ENCODE measurements at places on chromosomes 12 and 14.
A peak's percentile ranks its signal among the peaks of the same experiment; 100 is the strongest.

DNA sequence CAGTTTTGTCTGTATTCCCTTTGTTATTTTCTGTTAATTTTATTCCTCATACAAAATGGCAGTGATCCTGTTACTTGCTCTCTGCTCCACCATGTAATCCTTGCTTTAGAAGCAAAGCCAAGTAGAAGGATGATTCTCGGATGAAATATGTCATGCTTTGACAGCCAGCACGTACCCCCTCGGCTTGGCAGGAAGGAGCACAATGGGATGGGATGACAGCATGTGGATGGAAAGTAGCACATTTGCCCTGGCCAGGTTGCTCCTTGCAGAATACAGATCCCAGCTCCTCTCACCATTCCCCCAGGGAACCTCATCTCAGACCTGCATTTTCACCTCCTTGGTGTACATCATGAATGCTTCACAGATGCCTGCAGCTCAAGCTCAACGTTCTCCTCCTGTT lies 35.1 kb upstream of the ATF1 start:
- no peak for DNase-seq

- no peak for DNase-seq
These were observed 355.9 kb downstream of the TMTC2 start for GRCh38 chr12:83042441-83043200.

DNA sequence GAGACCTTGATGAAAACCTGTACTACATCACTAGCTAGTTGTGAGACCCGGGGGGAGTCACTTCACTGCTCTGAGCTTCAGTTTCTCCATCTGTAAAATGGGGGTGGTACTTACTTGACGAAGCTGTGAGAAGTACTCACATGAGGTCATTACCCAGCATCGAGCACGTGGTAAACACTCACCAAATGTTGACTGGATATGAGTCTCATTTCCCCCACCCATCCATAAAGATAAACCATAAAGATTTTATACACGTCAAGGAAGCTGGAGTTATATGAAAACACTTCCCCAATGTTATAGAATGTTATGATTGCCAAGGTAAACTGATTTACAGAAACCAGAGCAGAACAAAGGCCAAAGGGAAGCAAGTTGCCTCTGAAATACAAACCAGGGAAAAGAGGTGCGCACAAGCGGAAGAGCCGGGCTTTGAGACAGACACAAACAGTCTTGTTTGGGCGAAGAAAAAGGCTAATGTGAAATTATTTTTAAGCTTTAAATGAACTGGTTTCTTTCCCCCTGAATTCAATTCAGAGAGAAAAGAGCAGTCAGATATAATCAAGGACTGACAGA lies 536.8 kb downstream of the MED13L start:
- DNase-seq: no peak

DNA sequence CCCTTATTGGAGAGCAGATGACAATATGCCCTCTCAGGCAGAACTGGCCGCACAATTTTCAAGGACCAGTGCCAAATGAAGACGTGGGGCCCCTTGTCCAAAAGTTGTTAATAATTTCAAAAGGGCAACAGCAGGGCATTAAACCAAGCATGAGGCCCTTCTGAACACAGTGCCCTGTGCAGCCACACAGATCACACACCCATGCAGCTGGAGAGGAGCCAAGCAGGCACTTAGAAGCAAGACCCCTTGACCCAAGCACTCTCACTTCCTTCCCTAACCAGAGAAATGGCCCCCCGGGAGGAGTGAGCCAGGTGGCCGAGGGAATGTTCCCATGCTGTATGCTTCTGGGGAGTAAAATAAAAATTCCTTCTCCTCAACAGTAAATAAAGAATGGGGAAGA lies 114.0 kb upstream of the TMPO start:
- DNase-seq: no peak

DNA sequence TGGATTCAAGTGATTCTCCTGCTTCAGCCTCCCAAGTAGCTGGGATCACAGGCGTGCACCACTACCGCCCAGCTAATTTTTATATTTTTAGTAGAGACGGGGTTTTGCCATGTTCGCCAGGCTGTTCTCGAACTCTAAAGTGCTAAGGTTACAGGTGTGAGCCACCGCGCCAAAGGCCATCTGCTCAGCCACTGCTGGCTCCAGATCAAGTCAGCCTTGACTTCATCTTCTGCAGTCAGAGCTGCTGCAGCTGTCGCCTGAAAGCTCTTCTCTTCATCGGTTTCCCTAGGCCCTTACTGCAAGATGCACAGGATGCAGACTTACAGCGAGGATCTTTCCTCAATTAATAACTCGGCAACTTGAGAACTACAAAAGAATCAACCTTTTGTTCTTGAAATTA lies 66.8 kb downstream of the CLIP1 start:
- no peak for DNase-seq

DNA sequence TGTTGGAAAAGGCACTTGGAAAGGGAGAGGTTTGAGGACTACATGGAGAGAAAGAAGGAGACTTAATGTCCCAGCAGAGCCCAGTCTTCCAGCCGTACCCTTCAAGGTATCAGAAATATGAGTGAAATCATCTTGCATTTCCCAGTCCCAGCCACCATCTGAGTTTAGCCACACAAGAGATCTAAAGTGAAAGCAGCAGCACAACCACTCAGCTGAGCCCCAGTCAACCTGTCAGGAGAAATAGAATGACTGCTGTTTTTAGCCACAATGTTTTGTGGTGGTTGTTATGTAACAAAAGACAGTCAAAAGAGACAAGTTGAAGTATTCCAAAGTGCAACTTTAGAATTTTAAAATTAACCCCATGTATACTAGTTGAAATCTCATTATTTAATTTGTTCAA lies 28.0 kb downstream of the DERA start:
- DNase-seq: no peak

GRCh38 chr14:104262515-104263514 lies 124.4 kb downstream of the KIF26A start:
- no peak for DNase-seq

GRCh38 chr12:127165567-127166392 lies 1101.2 kb upstream of the TMEM132C start:
- peak; percentile 34 for DNase-seq

- DNase-seq: no peak
These were observed 62.0 kb upstream of the LMNTD1 start for GRCh38 chr12:25615119-25615518.

GRCh38 chr14:35229792-35230089 lies 62.4 kb upstream of the PSMA6 start:
- DNase-seq: no peak

GRCh38 chr12:10366875-10367274 lies 23.0 kb downstream of the KLRK1 start:
- DNase-seq: no peak

DNA sequence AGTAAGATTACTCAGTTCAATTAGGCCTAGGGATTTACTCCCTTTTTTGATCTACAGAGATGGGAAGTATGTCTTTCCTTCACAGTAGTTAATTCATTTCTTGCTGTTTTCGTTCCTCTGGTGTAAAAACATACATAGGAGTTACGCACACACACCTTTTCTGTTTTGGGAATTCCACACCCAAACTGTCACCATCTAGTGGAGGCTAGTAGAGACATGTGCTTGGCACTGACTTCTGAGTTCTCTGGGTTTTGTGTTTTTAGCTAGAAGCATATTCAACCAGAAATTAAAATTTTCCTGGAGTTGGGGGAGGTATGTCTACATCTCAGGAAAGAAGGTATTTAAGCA lies 1.4 kb downstream of the SUSD6 start:
- DNase-seq: no peak

GRCh38 chr12:69657376-69658137 lies 41.5 kb downstream of the BEST3 start:
- DNase-seq: no peak

GRCh38 chr12:30796891-30797371 lies 42.2 kb upstream of the CAPRIN2 start:
- no peak for DNase-seq

DNA sequence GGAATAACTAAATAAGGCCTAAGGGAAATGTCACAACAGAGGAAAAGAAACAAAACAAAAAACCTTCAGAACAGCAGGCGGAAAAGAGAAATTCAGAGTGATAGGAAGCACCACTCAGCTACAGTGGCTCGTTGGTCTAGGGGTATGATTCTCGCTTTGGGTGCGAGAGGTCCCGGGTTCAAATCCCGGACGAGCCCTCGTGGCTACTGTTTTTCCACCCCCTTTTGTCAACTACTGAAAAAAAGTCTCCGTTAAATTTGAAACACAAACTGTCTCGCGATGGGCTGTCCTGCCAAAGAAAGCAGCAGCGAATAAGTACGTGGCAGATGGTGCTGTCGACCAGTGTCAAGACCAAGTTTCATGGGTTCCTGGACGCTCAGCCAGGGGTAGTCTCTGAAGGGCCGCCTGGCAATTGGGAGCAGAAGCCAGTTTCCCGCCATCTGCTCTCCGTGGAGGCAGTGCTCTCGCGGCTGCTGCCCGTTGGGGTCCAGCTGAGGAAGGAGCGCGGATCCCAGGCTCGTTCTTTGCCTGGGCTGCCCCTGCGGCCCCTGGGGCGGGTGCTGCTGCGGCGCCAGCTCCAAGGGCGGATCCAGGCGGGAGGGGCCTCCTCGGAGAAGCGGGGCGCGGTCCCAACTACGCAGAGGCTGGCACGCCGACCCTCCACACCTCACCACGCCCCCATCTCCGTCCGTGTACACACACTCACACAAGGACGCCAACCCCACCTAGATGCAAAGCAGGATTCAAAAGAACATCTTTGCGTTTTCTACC lies at the start of gene RNASE4:
TSS of gene RNASE4 (plus strand) at position 670 of the 771 bp plus-strand sequence. CDS start 14,812 bp downstream, outside the sequence.
- peak; percentile 33 for DNase-seq

GRCh38 chr14:104156142-104156541 lies 17.8 kb downstream of the KIF26A start:
- no peak for DNase-seq

DNA sequence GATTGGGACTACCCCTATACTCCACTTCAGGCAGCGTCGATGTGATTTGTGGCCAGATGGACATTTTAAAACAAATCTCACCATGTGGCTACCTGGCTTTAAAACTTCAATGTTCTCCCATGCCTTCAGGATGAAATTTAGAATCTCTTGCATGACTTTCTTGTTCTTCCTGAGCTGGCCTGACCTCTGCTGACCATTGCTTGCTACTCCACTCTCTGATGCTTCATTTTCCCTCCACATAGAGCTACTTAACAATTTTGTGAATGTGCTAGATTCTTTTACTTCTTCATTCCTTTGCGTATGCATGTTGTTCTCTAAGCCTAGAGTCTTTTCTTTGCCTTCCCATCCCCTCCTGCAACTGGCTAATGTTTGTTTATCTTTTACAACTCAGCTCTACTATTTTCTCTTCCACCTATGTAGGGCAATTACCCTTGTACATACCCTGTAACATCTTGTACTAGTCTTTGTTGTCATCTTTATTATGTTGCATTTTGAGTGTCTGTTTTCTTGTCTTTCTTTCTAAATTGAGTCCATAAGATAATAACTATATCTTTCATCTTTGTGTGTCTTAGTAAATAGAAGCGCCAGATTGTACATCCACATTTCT lies 41.2 kb downstream of the YLPM1 start:
- no peak for DNase-seq

DNA sequence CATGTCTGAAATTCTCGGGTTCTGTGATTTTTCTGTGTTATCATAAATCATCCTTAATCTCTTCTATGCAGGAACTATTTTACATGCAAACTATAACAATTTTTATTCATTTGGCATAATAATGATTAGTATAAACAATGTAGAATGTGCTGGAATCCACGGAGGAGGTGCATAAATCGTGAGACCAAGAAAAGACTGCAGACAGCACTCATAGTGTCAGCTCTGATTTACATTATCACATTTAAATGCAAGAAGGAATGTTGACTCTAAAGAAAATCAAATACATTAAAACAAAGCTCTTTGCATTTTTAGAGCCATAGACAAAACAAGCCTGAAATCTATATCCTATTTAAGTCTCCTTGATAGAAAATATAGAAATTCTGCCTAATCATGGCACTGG lies 501.7 kb upstream of the STXBP6 start:
- no peak for DNase-seq

- DNase-seq: no peak
These were observed 249.7 kb downstream of the FOXG1 start for GRCh38 chr14:29016050-29016900.

DNA sequence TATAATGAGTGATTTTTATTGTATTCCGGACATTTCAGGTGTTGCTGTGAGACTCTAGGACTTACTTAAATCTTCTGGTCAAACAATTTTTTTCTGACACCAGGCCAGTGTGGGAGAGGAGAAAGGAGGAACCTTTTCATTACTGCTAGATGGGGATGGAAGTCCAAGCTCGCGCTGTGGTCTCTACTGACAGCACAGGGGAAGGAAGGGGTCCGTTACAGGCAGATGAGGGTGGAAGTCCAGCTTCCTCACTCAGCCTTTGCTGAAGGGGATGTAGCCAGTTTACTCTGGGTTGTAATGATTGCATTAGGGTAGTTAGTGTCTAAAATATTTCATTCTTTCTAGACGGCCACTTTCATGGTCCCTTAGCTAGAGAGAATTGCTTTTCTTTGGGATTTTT lies 26.3 kb upstream of the ST8SIA1 start:
- no peak for DNase-seq

DNA sequence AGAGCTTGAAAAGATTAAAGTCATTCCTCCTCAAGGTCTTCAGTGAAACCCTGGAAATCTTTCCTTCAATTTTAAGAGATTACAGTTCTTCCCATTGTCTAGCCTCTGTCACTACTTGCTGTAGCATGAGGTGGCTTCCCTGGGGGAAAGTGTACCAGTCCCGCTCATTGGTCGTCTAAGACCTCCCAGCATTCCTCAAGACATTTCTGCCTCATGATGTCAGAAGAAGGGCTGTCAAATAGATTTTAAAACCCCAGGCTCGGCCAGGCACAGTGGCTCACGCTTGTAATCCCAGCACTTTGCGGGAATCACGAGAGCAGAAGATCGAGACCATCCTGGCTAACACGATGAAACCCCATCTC lies 46.7 kb downstream of the SMUG1 start:
- no peak for DNase-seq

DNA sequence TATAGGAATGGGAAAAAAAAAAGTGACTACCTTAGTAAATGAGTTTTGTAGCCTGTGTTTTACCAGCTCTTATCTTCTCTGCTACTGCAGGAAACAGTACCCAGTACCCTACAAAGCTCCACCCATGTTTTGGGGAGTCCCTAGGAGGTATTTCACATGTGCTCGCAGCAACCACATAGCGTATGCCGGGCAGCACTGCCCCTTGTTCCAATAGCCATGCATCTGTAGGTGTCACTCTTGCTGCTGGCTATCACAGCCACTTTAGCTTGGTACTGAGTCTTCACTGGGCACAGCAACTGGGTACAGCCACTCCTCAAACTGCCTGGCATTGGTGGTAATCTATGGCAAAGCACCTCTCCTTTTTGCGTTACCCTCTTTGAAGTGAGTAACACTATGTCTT lies 2.0 kb upstream of the MDM1 start:
- DNase-seq: no peak

- no peak for DNase-seq
These were observed 213.5 kb downstream of the PELI2 start for GRCh38 chr14:56331592-56332216.

All from anterior cingulate cortex (tissue), 58 donors.